ENCODE measurements at places on chromosomes 5 and 9.

DNA sequence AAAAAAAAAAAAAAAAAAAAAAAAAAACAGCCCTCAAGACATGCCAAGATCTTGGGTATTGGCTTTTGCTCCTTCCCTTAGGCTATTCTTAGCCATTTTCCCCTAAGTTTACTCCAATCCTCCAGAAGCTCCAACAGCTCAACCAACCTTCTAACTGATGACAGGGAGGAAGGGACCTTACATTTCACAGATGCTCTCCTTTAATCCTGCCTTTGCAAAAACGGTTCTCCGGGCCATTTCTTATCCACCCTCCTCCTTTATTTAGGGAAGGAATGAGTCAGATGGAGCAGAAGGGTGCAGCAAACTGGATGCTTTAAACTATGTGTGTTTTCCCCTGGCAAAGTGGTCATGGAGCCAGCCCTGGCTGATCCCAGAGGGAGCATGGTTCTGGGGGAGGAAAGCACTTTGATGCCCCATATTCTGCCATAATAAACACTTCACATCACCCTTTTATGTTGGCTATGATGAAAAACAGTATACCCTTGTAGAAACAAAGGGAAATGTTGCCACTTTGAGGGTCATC is 369.4 kb upstream of the DMAC1 start:
- DNase-seq = no peak

- peak; percentile 49 for DNase-seq
These were observed 320.9 kb downstream of the IRX2 start for GRCh38 chr5:2430606-2431005.

GRCh38 chr9:112844771-112845542 is 45.7 kb downstream of the SLC46A2 start:
- peak; percentile 47 for DNase-seq

- no peak for DNase-seq
These were observed 149.7 kb downstream of the TRPM3 start for GRCh38 chr9:70971723-70972122.

DNA sequence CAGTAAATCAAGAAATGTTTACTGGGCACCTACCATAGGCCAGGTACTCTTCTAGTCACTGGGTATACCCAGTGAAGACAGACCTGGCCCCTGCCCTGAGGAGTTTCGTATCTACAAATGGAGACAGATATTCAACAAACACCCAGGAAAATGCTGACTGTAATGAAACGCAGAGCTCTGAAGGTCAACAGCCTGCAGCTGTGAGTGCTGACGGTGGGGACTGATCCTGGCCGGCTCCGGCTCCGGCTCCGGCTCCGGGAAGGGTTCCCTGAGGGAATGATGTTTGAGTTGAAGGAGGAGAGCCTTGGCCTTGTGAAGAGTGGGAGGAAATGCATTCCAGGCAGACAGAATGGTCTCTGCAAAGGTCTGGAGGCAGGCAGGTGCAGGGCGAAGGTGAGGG is 23.1 kb downstream of the FGFR4 start:
- no peak for DNase-seq

DNA sequence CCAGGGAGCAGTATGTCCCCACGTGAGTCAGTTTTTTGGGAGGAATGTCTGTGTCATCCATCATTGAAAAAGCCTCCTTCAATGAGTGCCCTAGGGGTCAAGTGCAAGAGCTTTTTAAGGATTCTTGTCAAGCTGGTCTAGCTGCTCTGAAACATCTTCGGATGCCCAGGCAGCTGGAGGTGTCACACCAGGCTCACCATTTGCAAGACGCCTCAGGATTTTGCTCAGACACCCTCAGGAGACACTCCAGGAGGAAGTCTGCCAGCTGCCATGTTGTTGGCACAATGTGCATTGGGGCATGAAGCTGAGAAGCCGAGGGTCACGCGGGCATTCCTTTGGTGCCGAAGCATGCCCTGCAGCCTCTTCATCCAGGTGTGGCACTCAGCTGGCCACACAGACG is 111.1 kb upstream of the S1PR3 start:
- DNase-seq = no peak

DNA sequence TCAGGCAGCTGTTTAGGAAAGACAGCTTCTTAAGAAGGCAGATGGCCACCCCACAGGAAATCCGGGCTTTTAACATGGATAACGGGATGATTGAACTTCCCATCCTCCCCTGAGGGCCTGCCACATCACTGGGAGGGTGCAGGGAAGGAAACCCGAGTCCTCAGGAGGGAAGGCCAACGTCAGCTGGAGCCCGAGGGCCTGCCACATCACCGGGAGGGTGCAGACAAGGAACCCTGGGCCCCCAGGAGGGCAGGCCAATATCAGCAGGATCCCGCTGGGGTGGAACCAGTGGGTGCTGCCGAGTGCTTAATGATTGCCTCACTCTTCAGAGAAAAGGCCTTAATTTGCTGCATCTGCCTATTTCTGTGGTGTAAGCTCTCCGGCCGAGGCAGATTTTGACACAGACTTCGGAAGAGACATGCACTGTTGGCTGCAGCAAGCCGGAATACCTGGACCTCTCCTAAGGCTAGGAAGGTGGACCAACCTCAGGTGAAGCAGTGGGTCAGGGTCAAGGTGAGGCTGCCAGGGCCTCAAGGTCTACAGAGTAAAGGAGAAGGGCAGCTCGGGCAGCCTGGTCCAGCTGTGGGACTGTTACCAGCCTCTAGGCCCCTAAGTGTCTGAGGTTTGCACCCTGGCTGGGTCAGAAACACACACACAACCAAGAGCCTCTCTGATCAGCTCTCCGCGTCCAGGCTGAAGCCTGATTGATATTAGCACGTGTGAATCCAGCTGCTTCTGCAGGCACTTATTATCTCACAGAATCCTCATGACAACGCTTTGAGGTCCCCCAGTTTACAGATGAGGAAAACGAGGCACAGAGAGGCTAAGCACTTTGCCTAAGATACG is 14.8 kb upstream of the COL5A1 start:
- DNase-seq = no peak

DNA sequence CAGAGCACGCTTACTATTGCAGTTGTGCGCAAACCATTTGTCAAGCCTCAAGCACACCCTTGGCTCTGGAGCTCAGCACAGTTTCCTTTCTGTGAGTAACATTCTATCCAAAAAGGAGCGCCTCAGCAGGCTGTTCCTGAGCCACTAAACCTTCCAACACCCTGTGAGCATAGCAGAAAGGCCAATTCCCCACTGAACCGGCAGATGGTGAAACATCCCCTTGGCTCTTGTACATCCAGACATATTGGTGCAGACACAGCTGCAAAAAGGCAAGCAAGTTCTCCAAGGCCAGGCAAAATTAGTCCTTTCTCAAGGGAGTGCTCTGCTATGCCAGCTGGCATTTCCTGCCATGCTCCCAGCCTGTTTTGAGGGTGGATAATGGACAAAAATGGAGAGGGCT is 44.1 kb upstream of the CEMIP2 start:
- DNase-seq = no peak

DNA sequence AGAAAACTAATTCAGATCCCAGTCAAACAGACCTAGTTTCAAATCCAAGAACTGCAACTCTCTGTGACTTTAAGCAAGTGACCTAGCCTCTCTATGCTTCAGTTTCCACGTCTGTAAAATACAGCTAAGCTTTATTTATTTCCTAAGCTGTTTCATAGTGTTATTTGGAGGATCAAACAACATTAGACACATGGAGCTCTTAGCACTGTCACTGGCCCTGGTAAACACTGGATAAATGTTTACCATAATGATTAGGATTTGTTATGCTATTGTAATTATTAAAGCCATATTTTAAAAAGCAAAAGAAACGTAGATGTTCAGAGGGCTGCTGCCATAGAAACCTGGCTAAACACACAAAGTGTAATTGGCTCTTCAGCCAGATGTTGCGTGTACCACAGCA is 26.6 kb upstream of the C5orf58 start:
- DNase-seq = no peak

- no peak for DNase-seq
These were observed 350.5 kb downstream of the SPOCK1 start for GRCh38 chr5:137148655-137149054.

DNA sequence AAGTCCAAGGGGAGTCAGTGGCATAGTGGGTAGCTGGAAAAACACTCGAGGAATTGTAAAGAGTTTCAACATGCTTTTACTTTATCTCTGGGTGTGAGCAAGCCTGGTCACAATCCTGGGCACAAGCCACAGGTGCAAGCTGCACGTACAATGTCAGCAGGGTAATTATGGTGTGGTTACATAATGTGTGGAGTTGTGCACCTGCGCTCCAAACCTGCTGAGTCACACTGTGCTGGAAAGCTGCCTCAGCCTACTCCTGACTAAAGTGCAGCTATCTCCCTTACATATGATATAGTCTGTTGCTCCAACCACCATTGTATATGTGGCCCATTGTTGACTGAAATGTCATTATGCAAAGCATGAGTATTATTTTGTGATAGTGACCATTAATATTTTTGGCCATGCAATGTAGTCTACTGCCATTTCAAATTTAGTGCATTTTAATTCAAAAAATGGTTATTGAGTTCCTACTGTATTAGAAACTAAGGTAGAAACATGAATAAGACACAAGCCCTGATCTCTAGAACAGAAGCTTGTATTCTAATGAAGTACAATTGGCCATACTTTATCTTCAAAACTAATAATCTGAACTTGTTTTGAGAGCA is 160.9 kb upstream of the SLC30A5 start:
- DNase-seq = no peak

- no peak for DNase-seq
These were observed 2.5 kb downstream of the DMRT2 start for GRCh38 chr9:1052365-1053281.

DNA sequence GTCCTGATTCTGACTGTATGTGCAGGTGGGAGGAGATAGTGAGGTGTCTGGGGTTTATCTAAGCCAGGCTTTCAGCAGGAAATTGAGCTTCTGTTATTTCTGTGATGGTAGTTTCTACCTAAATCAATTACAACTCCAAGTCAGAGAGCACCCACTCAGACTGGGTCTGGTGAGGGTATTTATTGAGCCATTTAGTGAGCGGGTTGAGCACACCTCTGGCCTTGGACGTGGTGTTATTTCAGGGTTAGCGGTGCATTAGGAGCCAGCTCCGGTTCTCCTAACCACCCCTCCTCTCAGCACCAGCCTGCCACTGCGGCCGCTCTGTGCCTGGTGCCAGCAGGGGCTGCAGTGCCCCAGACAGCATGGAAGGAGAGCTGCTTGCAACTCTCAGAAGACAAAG is 238.9 kb downstream of the CACNA1B start:
- DNase-seq = no peak

DNA sequence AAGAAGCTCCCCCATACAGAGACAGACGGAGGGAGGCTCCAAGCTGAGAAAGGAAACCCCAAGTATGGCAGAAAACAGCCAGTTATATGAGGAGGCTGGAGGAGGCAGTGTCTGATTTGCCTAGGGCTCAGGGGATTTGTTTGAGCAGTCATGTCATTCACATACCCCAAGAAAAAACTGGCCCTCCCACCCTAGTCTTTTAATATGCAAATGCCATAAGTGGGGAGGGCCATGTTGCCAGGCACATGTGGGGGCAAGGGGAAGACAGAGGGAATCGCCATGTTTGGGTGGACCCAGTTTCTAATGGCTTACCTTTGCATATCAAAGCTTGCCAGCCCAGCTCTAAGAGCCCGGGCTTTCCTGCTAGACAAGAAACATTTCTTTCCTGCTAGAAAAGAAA is 1163.8 kb downstream of the TAF11L14 start:
- DNase-seq = no peak

GRCh38 chr5:97163360-97163764 is 19.7 kb downstream of the RIOK2 start:
- no peak for DNase-seq

DNA sequence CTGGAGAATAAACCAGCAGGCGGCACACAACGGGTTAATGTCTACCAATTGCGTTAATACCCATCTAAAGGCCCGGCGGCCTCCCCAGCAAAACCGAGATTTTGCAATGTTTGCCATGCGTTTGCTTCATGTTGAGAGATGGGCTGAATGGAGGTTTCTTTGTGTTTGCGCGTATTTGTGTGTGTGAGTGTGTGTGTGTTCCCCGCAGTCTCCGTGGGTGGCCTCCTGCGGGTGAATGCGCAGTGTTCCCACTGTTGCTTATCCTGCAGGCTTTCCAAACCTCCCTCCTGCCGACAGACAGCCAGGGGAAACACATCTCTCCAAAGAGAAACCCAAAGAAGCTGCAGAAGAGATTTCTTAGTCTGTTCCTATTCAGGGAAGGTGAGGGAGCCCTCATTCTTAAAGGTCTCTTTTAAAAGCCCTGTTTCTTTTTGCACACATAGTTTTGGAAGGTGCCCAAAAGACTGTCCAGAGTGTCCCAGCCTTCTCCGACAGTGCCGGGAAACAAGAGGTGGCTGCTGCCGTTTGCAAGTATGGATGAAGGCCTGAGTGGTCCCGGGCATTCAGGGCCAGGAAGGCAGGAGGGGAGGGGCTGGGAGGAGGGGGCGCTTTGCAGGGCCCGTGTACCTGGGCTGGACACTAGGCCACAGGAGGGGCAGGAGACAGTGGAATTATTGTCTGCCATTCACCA is 103.8 kb upstream of the ERCC6L2 start:
- no peak for DNase-seq

DNA sequence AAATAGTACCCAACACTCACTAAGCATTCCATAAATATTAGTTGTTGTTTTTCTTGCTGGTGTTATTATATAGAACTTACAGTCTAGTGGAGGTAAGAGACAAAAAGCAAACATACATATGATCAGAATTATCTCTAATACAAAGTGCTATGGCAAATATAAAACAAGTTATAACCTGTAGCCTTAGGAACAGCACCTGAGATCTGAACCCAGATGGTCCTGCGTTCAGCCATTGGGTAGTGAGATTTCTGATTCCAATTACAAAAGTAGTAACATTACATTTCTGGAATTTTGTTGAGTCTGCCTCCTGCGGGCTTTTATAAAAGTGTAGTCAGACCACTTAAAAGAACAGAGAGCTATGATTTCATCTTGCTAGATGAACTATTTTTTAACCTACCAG is 242.9 kb upstream of the ZNF462 start:
- DNase-seq = no peak

- peak; percentile 19 for DNase-seq
These were observed 75.5 kb upstream of the PRRC1 start for GRCh38 chr5:127441799-127442484.

- DNase-seq = peak; percentile 4
These were observed 267.9 kb upstream of the PDE4D start for GRCh38 chr5:60161340-60161934.

DNA sequence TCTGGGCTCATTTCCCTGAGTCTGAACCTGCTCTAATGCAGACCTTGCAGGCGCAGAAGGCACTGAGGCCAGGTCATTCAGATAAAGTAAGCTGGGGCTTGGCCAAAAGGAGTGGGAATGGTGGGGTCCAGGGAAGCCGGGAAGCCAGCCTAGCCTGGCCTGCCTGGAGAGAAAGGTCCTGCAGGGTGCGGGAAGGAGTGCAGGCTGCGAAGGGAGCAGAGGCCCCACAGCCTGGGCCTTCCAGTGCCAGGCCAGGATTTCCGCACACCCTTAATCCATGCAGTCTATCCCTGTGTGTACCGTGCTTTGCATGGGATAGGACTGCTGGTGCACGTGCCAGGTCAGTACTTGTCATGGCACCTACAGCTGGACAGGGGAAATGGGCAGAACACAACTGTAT is 3.6 kb upstream of the STING1 start:
- no peak for DNase-seq

GRCh38 chr9:121999556-121999955 is 93.6 kb downstream of the TTLL11 start:
- DNase-seq = no peak

- DNase-seq = no peak
These were observed 7.9 kb upstream of the ADGRD2 start for GRCh38 chr9:124442379-124442778.

Data from NCI-H1092 treated with DMSO at 0.1 percent for 48 hours (cell line).